ENCODE measurements at places on chromosomes 11 and 22. TPM values are rescaled to one million over a fixed set of nuclear protein-coding genes. Genes with fewer than 3 reads are reported as not detected.

Gene DEUP1
- total RNA-seq = not detected

Gene PDE2A
- total RNA-seq = 1.5 TPM

Gene OR52M1
- not detected for total RNA-seq

Gene SPTBN2
- total RNA-seq = 26.7 TPM

Gene OR52H1
- not detected for total RNA-seq

Gene CELSR1
- 52.6 TPM for total RNA-seq

Gene ALG9
- total RNA-seq = 26.5 TPM

Gene MPEG1
- not detected for total RNA-seq

Gene APOBEC3G
- total RNA-seq = 8.4 TPM

Gene ANO9
- 9.5 TPM for total RNA-seq

Gene OR2AG2
- 0.11 TPM for total RNA-seq

Gene C11orf52
- total RNA-seq = not detected

Gene USP2
- 0.84 TPM for total RNA-seq

Gene FAM111B
- total RNA-seq = 2.3 TPM

Gene LZTR1
- 29.2 TPM for total RNA-seq

Gene SLC22A6
- not detected for total RNA-seq

Gene CCDC116
- not detected for total RNA-seq

Gene ZC3H12C
- 5.6 TPM for total RNA-seq

Gene BRD1
- 21.2 TPM for total RNA-seq

Gene APOBEC3H
- total RNA-seq = 0.11 TPM

Gene DDI1
- not detected for total RNA-seq

Gene DGKZ
- 93.3 TPM for total RNA-seq

Gene SAA2
- 7.4 TPM for total RNA-seq

Gene GRIA4
- total RNA-seq = not detected

Gene GPR83
- 0.16 TPM for total RNA-seq

Gene CSF2RB
- total RNA-seq = not detected

Gene USP28
- 26.2 TPM for total RNA-seq
